ENCODE measurements at places on chromosomes 5 and 9.

DNA sequence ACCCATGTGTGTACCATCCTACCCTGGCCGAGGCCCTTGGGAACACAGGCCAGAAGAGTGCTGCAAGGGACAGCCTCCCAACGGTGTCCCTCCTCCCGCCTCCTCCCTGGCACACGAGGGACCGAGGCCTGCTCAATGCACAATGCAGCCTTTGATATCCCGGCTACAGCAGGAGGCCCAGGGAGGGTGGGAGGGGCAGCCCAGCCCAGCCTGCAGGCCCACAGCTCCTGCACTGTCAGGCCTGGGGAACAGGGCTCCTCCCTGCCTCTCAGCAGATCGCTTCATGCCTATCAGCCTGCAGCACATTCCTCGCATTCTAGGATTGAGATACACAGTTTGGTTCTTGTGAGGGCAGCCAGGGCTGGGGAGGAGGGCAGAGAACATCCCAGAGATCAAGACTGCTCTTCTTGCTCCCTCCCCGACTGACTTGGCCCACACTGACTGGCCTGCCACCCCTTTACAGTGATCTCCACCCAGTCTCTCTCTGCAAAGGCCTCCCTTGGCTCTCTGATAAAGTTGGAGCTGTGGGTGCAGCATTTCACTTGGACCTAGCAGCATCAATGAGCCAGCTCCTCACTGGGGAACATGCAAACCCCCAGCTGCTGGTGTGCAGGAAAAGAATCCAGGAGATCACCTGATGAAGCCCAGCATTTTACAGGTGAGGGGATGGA lies at the start of gene SH3TC2:
Gene SH3TC2 (minus strand): TSS at position 46 of the 671 bp plus-strand sequence. CDS start 40 bp downstream, at position 6.
- DNase-seq = no peak

GRCh38 chr9:125529589-125530515 lies 177.2 kb downstream of the MAPKAP1 start:
- no peak for DNase-seq

DNA sequence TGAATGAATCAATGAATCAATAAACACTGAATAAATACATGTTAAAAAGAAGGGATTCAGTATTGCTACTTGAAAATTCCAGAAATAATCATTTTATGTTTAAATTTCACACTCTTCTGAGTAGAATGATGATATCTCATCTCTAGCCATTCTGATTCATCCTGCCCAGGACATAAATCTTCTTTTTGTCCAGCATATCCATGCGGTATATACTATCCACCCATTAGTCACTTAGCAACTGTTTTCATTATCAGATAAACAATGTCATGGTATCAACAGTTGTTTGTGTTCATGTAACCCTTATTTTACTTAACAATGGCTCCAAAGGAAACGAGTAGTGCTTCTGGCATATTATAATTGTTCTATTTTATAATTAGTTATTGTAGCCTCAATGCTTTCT lies 432.4 kb upstream of the SMC2 start:
- DNase-seq = no peak

- no peak for DNase-seq
Observed at GRCh38 chr9:75069171-75069570, 18.8 kb downstream of the NMRK1 start.

GRCh38 chr5:170635706-170636105 lies 131.9 kb downstream of the KCNIP1 start:
- no peak for DNase-seq

DNA sequence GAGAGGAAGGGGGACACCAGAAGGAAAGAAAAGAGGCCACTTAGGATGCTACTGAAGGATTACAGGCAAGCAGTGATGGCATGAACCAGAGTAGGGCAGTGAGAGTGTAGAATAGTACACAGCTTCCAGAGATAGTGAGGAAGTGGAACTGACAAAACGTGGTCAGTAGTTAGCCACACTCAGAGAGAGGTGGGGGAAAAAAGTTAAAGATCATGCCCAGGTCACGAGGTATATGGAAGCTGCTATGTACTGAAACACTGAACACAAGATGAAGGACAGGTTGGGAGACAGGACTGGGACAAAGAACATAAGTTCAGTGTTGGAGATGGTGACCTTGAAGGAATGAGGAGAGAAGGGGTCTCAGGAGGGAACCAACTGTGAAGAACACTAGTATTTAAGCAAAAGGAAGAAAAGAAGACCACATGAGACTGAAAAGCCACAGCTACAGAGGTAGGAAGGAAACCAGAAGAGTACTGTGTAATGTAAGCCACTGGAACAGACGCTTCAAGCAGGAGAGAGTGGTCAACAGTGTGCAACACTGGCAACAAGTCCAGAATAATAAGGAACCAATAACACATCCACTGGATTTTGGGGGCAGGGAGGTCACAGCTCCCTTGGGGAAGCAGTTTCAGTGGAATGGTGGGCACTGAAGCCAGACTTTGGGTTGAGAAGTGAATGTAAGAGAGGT lies 45.5 kb downstream of the ELL2 start:
- no peak for DNase-seq

DNA sequence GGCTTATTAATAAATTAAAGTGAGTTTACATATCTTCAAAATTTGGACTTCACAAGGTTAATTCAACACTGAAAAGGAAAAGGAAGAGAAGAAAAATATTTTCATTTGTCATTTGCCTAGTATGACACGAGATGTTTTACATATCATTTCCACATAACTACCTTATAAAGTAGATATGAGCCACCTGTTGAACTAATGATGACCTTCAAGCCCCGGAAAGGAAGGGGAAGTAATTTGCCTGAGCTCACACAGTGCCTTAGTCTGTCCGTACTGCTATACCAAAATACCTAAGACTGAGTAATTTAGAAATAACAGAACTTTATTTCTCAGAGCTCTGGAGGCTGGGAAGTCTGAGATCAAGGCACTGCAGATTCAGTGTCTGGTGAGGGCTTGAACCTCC lies 17.9 kb downstream of the CMYA5 start:
- DNase-seq = no peak

DNA sequence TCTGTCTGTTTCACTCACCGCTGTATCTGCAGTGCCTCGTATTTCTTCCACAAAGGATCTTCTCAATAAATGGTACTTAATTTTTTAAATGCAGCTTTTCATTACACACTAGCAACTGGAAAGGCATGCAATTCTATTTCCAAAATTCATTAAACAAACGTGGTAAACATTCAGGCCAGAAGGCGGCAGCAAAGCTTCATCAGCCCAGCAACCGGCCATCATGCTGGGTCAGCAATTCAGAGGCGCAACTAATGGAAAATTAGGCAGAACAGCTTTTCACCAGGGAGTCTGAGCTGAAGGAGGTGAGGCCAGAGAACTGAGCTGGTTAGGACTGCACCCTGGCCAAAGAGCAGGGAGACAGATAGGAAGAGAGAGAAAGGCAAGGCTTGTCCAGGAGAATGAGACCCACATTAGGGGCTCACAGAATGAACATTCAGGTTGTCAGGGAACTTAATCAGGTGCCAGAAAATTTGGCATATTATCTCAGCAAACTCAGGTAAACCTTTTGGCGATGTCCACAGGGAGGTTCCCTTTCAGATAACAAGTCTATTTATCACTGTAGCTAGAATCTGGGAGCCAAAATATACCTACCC lies 17.7 kb upstream of the RNF180 start:
- no peak for DNase-seq

DNA sequence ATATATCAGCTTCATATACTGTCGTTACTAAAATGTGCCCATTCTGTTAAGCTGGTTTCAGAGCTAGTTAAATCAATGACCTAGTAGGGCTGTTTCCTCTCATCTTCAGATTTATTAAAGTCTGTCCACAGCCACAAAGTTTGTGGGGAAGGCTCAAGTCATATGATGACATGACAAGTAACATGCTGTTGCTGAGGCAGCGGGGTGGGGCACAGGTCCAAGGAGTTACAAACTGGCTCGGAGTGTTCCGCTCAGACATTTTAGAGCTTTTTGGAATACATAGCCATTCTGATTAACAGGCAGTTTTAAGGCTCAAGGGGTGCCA lies 2.7 kb upstream of the ANP32B start:
- DNase-seq = no peak

- DNase-seq = no peak
Observed at GRCh38 chr5:161286066-161286655, 260.4 kb downstream of the GABRB2 start.

DNA sequence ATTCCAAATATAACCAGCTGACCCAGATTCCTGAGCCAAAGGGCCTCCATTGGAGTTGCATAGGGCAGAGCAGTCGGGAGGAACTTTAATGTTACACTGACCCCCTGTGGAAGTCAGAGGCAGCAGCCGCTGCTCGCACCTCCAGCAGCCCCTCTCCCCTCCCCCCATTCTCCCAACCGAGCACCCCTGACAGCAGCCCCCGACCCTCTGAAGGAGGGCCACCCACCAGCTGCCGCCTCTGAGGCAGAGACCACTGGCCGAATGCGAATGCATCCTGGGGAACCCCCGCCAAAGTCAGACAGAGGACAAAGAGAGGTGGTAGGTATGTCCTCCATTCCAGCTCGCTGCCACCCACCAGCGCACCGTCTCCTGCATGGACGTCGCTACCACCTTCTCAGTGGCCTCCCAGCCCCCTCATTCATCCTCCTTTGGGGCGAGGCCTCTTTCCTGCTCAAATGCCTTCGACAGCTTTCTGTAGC lies 231.0 kb downstream of the CDK5RAP2 start:
- peak; percentile 19 for DNase-seq

- no peak for DNase-seq
Observed at GRCh38 chr5:135517631-135518030, 18.1 kb downstream of the NEUROG1 start.

- DNase-seq = no peak
Observed at GRCh38 chr9:97602430-97602829, 30.7 kb downstream of the TSTD2 start.

DNA sequence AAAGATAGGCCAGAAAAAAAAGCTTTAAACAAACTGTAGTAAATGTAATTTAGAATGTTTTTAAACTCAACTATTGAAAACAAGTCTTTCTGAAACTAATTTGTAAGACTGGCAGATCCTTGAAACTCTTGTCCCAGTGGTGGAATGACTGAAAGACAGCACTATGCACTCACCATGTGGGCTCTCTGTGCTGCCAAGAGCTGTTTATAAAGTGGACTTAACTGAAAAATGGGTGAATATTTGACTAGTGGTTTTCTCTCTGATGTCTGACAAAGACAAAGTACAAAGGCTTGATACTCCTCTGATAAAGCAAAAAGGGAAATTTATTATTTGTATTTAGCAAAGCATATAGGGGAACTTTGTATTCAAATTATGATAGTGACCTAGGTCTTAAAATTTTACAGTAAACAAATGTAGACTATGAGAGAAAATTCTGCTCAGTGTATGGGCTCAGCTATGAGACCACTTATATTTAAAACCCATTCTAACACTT lies 635.4 kb downstream of the NR2F1-AS1 start:
- no peak for DNase-seq

- DNase-seq = no peak
Observed at GRCh38 chr9:117734523-117735314, 30.5 kb downstream of the TLR4 start.

DNA sequence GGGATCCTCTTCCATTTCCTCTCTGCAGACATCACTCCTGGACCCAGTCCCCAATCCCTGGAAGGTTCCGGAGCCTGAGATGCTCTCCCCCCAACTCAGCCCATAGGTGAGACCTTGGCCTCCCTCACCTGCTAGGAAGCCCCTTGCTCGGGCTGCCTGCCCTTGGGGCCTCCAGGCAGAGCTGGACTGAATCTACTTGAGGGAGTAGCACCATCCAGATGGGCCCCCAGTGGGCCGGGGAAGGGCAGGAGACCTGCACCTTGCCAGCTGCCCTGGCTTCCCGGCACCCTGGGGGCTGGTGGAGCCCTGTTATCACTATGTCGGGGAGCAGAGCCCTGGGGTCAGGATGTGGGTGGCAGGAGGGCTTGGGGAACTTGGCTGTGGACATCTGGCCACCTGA lies 26.9 kb upstream of the TMEM250 start:
- no peak for DNase-seq

- DNase-seq = no peak
Observed at GRCh38 chr9:130583271-130583670, 3.9 kb downstream of the FUBP3 start.

DNA sequence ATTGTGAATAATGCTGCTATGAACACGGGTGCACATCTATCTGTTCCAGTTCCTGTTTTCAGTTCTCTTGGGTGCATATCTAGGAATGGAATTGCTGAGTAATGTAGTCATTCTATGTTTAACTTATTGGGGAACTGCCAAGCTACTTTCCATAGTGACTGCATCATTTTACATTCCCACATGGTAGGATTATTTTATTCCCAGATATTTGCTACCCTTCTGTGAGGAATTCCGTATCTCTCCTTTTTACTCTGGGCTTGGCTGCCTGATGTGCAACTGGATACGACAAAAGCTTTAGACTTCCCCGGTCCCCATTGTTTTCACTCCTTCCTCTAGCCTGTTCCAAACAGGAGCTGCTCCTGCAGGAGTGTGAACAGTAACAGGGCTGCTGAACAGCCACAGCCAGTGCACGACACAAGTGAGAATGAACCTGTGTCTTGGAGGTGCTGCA lies 7.2 kb downstream of the TAS2R1 start:
- DNase-seq = peak; percentile 46

DNA sequence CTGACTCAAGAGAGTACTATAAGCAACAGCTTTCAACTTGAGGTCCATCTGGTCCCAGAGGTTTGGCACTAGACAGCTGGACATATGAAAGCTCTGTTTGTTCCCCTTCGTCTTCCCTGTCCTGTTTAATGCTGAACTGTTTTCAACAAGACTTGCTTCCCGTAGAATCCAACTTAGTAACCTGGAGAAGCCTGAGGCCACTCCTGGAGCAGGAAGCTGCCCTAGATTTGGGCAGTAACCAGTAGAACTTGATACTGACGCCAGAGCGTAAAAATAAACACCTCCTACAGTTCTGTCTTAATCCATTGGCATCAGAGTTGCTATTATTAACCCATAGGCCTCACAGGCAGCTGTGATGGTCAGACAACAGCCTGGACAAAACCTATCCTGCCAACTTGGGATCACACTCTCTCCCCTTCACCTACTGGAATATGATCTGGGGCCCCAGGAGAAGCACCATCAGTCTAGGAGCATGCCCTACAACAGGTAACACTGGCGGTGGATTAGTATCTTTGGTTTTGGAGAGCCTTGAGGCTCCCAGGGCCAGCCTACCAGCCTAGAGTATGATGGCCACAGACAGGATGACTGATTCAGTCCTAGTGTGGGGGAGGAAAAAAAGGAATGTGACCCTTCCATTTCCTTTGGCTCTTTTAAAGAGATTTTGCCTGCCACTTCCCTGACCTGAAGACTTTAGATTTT lies 29.2 kb downstream of the RUSC2 start:
- DNase-seq = no peak

- DNase-seq = no peak
Observed at GRCh38 chr5:153476767-153477166, 13.7 kb upstream of the GRIA1 start.

GRCh38 chr5:140054086-140054689 lies 11.1 kb upstream of the NRG2 start:
- DNase-seq = no peak

- peak; percentile 37 for DNase-seq
Observed at GRCh38 chr5:151480384-151481293, 33.2 kb downstream of the SLC36A1 start.

- DNase-seq = no peak
Observed at GRCh38 chr9:137666513-137666822, 47.7 kb downstream of the EHMT1 start.

GRCh38 chr5:90767710-90768109 lies 209.1 kb downstream of the ADGRV1 start:
- DNase-seq = no peak

- DNase-seq = no peak
Observed at GRCh38 chr9:131708226-131709002, 31.5 kb downstream of the RAPGEF1 start.

Data from amniotic stem cell (primary cell).